Stimulated activated CD4-positive, alpha-beta T cell treated with anti-CD3 and anti-CD28 coated beads, Interleukin-15, amount 100 ng/mL, for 1 hour (primary cell): ENCODE measurements at places on chromosomes 4 and X.

- DNase-seq = no peak
Measured at GRCh38 chr4:171484681-171485080, 328.5 kb upstream of the GALNTL6 start.

DNA sequence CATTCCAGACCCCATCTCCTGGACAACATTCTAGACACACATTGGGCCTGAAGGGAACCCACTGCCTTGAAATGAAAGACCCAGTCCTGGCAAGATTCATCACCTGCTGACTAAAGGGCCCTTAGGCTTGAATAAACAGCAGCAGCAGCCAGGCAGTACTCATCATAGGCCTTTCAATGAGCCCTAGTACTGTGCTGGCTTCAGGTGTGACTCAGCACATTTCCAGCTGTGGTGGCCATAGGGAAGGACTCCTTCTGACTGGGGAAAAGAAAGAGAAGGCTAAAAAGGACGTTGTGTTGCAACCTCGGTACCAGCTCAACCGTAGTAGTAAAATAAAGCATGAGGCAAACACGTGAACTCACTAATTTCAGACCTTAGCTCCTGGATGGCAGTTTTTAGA lies 344.0 kb downstream of the ACTRT1 start:
- no peak for DNase-seq

- no peak for DNase-seq
Measured at GRCh38 chrX:111410590-111411078, 1.4 kb downstream of the DCX start.

- no peak for DNase-seq
Measured at GRCh38 chrX:130351567-130351966, 11.8 kb downstream of the SLC25A14 start.

DNA sequence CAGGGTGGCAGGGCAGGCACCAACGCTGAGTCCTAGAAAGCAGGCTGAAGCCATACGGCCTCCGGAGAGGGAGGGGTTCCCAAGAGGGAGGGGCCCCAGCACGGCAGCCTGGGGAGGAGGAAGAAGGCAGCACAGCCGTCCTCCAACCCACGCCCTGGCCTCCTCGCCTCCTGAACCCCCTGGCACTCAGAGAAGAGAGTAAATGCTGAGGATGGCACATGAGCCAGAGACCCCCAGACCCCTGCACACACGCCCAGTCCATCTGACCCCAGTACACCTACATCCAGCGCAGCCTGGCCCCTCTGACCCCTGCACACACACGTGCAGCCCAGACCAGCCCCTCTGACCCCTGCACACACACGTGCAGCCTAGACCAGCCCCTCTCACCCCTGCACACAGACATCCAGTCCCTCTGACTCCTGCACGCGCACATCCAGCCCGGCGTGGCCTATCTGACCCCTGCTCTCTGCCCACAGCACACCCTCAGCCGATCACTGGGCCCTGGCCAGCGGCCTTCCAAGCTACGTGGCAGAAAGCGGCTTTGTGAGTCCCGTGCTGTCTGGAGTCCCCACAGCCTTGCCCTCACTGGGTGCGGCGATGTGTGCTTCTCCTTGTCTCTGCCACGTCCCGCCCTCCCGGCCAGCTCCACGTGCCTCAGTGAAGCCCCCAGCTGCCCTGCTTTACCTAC lies 18.5 kb downstream of the ATP5ME start:
- no peak for DNase-seq

DNA sequence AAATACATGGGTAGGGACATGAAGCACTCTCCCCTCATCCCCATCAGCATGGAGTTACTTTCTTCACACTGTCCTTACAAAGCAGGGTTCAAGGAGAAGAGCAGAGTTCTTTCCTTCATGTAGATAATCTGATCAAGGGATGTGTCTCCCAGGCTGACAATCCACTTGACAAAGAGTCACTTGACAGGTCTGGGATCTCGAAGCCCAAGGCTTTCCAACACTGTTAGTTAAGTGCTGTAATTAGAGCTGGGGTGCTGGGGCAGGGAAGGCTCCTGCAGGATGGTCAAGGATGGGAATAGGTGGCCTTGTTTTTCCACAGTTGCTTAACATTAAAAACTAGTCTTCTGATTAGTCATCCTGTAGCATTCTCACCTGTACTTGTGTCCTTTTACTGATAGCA lies 38.0 kb downstream of the CCNG2 start:
- DNase-seq = no peak

DNA sequence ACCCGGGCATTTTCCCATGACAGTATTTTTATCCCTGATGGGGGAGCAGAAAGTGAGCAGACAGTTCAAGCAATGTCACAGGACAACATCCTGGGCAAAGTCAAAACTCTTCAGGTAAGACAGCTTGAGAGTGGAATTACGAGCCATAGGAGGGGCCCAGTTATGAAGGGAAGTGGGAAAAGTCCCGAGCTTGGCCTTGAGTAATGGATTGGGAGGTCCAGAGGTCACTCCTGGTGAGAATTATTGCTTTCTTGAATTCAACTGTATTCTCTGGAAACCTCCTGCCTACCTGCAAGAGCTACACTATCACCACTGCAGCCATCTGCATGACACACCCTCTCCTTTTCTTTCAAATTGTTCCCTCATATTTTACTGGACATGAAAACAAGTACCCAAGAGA lies 89.1 kb downstream of the AASDH start:
- DNase-seq = no peak

- no peak for DNase-seq
Measured at GRCh38 chr4:76616526-76616925, 181.5 kb downstream of the SHROOM3 start.

- DNase-seq = no peak
Measured at GRCh38 chr4:70925899-70926635, 23.9 kb downstream of the MOB1B start.

- no peak for DNase-seq
Measured at GRCh38 chr4:173091958-173092357, 76.7 kb upstream of the GALNT7 start.

DNA sequence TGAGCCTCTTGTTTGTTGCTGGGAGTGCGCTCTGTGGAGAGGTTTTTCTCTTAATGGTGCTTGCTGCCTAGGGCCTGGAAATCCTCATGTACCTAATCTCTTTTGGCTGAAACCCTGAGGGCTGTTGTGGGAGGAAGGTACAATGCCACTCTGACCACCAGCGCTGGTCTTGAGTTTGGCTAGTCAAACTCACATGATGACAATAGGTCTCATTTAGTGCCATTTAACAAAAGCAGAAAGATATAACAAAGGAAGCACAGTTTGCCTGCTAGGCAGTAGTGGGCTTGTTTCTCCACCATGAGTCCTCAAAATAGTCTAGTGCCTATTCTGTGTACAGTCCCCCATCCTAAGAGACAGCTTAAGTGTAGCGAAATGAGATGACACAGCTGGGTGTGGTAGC lies 111.3 kb downstream of the TSPAN7 start:
- DNase-seq = no peak

GRCh38 chrX:14903891-14904290 lies 30.7 kb downstream of the MOSPD2 start:
- no peak for DNase-seq

DNA sequence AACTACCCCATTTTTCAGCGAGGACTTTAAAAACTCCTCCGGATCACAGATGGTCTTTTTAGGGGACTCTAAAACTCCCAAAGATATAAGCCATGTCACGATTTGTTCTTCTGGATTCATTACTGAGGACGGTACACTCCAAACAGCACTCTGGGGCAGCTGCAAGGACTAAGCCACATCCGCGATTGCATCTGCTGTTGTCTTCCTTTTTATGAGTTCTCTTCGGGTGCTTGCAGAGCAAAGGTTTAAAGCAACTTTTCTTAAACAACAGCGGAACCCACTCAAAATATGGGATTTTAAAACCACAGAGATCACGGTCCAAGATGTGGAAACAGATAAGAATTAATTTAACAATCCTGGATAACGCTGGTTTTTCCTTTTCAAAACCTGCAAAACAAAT lies at the start of gene ARHGEF6:
ARHGEF6 (minus strand) TSS at position 170 of the 400 bp plus-strand sequence; CDS start at position 120, 50 bp downstream.
- no peak for DNase-seq
